ENCODE measurements at places on chromosomes 2 and 18.

DNA sequence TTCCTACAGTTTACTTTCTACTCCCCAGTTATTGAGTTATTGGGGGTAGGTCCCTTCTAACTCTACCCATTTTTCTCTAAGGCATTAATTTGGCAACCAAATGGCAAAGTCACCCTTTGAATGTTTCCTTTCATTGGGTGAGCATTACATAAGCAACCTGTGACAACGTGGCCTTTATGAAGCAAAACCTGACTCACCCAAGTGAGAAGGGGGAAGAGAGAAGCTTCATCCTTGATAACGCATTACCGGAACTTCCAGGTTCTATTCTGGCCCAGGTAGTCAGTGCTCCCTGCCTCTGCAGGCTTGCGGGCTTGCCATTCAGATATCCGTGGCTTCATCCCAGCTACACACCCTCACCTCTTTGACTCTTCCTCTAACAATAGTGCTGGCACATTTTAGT, 39.1 kb upstream of the FAM124B start:
- DNase-seq, result no peak

DNA sequence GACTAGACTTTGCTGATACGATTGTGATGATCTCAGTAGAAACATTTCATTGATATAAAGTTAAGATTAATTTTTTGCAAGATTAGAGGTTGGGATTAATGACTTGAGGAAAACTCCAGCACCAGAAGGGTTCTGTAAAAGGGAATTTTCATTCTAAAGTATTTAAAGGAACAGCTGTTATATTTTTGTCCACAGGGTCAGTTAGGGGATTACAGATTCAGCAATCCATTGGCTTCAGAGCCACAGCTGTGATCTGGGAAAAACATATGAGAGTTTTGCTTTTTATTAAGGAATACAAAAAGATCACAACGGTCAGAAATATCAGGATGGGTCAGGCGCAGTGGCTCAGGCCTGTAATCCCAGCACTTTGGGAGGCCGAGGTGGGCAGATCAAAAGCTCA, 19.6 kb upstream of the REV1 start:
- DNase-seq, result no peak

DNA sequence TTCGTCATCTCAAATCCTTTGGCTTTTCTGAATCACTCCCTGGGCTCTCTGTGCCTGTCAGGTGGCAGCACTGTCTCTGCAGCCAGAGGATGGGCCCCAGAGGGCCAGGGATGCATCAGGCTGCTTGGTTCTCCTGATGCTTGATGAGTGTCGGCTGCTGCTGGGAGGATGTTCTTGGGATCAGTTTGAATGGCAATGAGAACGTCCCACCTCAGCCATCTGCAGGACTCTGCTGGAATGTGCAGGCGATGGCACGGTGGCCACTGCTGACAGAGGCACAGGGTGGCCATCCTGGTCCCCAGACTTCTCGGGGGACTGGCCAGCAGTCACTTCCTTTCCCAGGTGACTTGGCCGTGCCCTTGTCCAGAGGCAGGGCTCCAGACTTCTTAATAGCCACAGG, 146.0 kb downstream of the FAM210A start:
- no peak for DNase-seq

- DNase-seq, result no peak
Observed at GRCh38 chr2:99166218-99166617, 11.5 kb downstream of the LIPT1 start.

DNA sequence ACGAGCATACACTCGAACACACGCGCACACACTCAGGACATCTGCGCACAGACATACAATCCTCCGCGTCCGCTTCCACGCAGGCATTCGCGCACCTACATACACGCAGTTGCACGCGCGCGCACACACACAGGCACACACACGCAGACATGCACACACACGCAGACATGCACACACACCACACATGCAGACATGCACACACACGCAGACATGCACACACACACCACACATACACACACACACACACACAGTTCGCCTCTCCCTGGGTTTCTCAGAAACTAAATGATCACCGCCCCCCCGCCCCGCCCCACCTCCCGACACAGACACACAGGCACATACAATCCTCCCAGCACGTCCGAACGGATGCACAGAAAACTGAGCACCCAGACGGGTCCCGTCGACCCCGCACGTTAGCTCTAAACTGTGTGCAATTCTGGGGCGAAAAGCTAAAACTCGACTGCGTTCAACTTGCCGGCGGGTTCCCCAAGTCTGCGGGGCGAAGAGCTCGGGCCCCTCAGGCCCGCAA, 1.0 kb downstream of the EPHA4 start:
- no peak for DNase-seq

GRCh38 chr18:26133652-26134051, at the start of gene PSMA8:
TSS of gene PSMA8 (plus strand) at chr18:26133869. CDS start at chr18:26133966, 97 bp downstream.
- no peak for DNase-seq

DNA sequence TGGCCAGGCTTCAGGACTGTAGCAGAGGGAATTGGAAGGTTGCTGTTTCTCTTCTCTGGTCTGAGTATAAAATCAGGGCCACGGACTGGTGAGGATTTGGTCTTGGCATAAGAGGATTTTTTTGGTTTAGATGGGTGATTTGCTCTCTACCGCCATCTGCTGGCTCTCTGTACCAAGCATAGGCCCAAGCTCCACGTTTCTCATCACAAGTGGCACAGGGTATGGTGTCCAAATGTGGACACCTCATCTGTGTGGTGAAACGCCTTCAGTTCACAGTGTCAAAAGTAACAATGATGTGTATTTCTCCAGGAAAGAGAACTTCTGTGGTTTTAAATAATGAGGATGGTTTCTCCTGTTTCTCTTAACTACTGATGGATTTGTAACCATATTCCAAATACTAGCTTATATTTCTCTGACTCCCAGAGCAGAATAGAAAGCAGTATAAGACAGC, 115.1 kb downstream of the EML6 start:
- no peak for DNase-seq

DNA sequence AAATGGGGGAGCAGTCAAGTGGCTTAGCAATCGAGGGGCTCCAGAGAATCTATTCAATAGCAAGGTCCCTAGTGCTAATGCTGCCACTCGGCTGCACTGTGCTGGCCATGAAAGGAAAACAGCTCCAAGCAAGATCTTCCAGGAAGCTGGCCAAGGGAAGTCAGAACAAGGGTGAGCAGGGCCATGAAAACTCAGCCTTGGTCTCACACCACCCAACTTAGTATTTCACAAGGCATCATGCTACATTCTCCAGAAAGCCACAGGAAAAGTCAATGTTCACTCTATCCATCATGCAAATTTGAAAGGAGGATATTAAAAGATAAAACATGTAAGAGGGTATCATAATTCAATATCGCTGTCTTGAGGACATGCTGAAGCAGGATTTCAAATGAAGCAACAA, 35.7 kb downstream of the NRP2 start:
- DNase-seq, result no peak

DNA sequence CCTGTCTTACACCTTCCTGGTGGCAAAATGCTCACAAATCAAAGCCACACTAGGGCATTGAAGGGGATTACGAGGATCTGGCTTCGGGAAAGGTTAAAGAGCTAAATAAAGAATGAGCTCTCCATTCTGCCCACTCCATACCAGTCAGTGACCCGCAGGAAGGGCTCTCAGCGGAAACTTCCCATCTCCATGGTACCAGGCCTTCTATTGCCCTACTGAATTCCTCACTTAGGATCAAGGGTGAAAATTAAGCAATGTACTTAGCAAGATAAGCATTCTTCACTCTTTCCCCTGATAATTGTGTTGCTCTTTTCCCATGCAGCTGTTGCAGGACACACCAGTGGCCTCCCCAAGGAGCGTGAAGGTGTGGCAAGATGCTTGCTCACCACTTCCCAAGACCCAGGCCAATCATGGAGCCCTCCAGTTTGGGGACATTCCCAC, 75.6 kb upstream of the TTC39C start:
- no peak for DNase-seq

GRCh38 chr2:58304843-58305242, 63.7 kb upstream of the FANCL start:
- no peak for DNase-seq

GRCh38 chr2:109699646-109700045, 85.5 kb downstream of the SOWAHC start:
- no peak for DNase-seq

DNA sequence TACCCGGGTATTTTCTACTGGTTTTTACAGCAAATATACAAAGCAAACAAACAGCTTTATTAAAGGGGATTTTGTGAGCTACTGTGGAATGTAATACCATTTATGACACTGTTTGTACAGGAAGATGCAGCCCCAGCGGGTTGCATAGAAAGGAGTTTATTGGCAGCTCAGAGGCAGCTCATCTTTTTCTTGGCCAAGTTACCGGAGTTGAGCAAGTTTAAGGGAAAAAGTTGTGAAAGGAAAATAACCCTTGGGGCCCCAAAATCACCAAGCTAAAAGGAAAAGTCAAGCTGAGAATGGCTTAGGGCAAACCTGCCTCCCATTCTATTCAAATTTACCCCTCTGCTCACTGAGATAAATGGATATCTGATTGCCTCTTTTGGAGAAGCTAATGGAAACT, 60.8 kb downstream of the MOB4 start:
- peak; percentile 77 for DNase-seq

- DNase-seq, result no peak
Observed at GRCh38 chr2:60569680-60570111, 16.2 kb upstream of the BCL11A start.

GRCh38 chr18:3129053-3129864, 90.5 kb downstream of the MYOM1 start:
- peak; percentile 49 for DNase-seq

- DNase-seq, result no peak
Observed at GRCh38 chr2:4931721-4932365, 760.3 kb upstream of the SOX11 start.

DNA sequence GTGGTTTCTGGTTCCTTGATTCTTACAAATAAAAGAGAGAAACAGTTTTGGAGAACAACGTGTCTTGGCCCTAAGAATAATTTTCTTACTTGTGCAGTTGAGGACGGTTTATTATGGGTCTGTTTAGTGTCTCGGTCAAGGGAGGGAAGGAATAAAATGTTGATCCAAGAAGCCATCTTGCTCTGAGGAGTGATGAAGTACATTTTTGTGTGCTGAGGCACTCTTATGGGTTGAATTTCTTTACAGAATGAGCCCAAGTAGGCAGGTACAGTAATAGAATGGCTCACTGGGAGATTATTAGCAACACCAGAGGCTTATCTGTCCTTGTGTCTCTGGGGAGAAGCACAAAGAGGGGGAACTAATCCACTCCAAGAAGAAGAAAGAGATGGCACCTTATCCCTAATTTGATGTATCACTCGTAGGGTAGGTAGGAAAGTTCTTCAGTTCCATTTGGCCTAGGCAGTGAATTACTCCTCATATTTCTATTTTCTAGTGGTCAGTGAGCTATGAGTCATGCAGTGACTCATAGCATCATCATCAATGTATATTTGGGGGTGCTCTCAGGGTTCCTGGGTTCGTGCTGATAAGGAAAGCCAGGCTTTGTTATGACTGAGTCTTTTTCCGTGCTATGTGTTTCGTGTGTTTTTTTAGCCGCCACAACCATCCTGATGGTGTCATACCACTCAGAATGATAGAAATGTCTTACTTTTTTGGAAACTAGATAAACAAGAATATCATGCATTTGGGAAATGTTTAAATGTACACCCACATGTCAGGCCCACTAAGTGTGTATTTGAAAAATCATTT, 250.1 kb upstream of the CTAGE1 start:
- peak; percentile 62 for DNase-seq

- DNase-seq, result no peak
Observed at GRCh38 chr2:232521959-232522622, 1.9 kb downstream of the PRSS56 start.

- no peak for DNase-seq
Observed at GRCh38 chr2:216300906-216301305, 71.4 kb downstream of the MARCHF4 start.

GRCh38 chr2:64165706-64166105, 21.5 kb upstream of the PELI1 start:
- peak; percentile 84 for DNase-seq

- DNase-seq, result no peak
Observed at GRCh38 chr2:124683536-124684428, 658.7 kb downstream of the CNTNAP5 start.

GRCh38 chr2:234825616-234826015, 126.2 kb upstream of the SH3BP4 start:
- no peak for DNase-seq

DNA sequence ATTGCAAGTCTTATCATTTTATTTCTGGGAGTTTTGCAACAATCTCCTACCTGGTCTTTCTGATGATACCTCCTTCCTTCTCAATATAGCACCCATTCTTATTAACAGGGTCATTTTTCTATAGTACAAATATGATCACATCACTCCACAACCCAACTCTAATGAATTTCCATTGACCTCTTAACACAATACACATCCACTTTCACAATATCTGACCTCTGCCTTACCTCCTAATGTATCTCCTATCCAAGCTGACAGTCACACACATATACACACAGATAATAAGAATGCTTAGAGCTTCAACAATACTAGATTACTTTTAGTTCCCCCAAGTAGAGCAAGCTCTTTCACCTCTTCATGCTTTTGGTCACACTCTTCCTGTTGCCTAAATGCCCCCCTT, 40.9 kb downstream of the EVA1A start:
- no peak for DNase-seq

- DNase-seq, result no peak
Observed at GRCh38 chr2:143686585-143687164, 557.5 kb downstream of the ARHGAP15 start.

- no peak for DNase-seq
Observed at GRCh38 chr2:22079583-22079982, 955.8 kb downstream of the TDRD15 start.

GRCh38 chr18:46518438-46518837, 138.6 kb downstream of the LOXHD1 start:
- DNase-seq, result no peak

DNA sequence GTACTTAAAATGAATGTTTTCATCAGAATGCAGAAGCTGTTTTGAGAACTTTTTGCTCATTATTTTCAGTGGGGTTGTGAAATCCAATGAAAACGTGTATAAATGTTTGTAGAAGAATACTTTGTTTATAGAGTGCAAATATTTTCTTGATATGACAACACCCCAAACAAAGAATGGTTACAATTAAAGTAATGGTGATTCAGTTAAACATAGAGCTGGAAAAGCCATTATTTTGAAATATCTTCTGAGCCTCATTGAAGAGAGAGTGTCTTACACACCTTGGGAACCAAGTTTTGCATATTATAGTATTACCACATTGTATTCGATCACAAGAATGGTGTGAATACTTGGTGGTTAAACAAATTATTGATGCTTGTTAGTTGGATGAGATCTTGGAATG, 48.7 kb downstream of the SPTBN1 start:
- no peak for DNase-seq

DNA sequence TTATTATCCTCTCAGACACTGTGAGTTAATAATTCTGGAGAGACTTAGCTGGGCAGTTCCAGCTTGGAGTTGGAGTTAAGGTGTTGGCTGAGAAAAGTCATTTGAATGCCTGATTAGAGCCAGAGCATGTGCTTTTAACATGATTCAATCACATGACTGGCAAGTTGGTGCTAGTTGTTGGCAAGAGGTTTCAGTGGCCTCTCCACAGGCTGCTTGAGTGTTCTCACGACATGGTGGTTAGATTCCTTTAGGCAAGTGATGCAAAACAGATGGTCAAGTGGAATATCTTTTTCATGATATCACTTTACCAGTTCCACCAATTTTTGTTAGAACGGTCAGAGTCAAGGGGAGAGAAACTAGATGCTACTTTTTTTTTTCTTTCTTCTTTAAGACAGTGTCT, 262.7 kb upstream of the FN1 start:
- peak; percentile 88 for DNase-seq
